ENCODE measurements at places on chromosomes 1 and 21. TPM values are rescaled to one million over a fixed set of nuclear protein-coding genes. Genes with fewer than 3 reads are reported as not detected.

The PDPN gene
- total RNA-seq = not detected

The HSD3B2 gene
- total RNA-seq = not detected

The ZYG11A gene
- total RNA-seq = 0.07 TPM

The GBP2 gene
- total RNA-seq = 155 TPM

The C4BPA gene
- total RNA-seq = not detected

The MFSD2A gene
- 23.8 TPM for total RNA-seq

The ABCA4 gene
- total RNA-seq = not detected

The LMX1A gene
- not detected for total RNA-seq

The CAMK1G gene
- not detected for total RNA-seq

The EXTL1 gene
- not detected for total RNA-seq

The VANGL2 gene
- 0.04 TPM for total RNA-seq

The TMCO4 gene
- total RNA-seq = 16.6 TPM

The AMY1C gene
- not detected for total RNA-seq

The PRCC gene
- 111 TPM for total RNA-seq

The PKLR gene
- total RNA-seq = not detected

The RGSL1 gene
- not detected for total RNA-seq

The NBL1 gene
- total RNA-seq = 36.3 TPM

The ANGPTL3 gene
- not detected for total RNA-seq

The DYNLT4 gene
- total RNA-seq = 0.31 TPM

The TNFRSF8 gene
- 1.5 TPM for total RNA-seq

The OXCT2 gene
- 2.3 TPM for total RNA-seq

The ZNF593OS gene
- not detected for total RNA-seq

The NECTIN4 gene
- 0.09 TPM for total RNA-seq

The RYR2 gene
- 0.13 TPM for total RNA-seq

The ESPN gene
- 0.60 TPM for total RNA-seq

The KMO gene
- 0.60 TPM for total RNA-seq

All from CD8-positive, alpha-beta memory T cell (primary cell).